ENCODE measurements at places on chromosomes 12 and 14.
A peak's percentile ranks its signal among the peaks of the same experiment; 100 is the strongest.

DNA sequence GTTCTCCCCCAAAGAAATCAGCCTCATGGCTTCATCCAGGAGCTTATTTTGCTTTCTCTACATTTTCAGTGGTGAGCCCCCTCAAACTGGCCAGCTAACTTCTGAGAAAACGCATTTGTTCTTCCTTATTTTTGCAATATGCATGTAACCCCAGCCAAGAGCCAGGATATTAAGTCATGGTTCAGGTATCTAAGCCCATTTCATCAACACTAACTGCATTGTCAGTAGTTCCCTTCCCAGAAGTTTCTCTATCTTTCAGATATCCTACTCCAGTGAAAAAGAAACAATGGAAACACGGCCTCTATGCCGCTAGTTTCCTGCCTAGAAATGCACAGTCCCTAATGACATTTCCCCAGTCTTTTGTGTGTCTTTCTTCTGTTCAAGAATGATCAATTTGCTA lies 102.8 kb upstream of the RASSF8 start:
- DNase-seq: no peak

DNA sequence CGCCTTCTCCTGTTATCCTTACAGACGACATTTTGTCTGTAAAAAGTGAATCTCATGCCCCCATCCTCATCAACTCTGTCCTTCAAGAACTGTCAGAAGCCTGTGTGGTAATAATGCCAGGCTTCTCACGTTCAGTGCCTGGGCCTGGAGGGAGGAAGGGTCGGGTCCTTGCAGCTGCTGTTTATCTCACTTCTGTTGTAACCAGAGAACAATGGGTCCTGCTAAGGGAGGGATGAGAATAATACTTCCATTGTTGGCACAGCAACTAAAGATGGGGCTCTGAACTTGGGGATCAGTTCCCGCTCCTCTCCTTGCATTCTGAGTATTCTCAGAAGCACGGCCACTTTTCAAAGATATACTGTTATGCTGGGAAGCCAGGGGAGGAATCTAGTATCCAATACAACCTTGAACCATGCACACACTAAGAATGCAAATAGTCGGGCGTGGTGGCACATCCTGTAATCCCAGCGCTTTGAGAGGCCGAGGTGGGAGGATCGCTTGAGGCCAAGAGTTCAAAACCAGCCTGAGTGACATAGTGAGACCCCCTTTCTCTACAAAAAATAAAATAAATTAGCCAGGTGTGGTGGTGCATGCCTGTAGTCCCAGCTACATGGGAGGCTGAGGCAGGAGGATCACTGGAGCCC lies 38.8 kb upstream of the NINJ2 start:
- DNase-seq: no peak

DNA sequence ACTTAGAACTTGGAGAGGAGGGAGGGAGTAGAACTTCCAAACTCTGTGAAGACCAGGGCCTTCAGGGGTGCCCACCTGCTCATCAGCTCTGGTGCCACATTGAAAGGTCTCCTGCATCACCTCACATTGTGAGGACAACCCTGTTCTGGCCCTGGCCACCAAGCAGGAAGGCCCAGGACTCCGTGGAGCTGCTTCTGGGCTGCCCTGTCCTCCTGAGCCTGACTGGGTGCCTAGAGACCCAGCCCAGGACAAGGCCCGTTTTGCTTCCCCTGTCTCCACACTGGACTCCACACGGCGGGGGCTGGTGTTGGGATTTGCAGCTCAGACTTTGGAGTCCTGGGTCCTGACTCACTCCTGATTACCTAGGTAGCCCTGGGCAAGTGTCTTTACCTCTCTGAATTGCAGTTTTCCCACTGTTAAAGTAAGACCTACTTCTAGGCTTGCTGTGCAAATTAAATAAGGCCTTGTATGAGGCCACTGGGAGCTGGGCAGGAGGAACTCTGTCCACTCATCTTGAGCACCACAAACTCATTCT lies 12.5 kb upstream of the KRT82 start:
- no peak for DNase-seq

- DNase-seq: no peak
These were observed 6.8 kb downstream of the CEP170B start for GRCh38 chr14:104871656-104872468.

DNA sequence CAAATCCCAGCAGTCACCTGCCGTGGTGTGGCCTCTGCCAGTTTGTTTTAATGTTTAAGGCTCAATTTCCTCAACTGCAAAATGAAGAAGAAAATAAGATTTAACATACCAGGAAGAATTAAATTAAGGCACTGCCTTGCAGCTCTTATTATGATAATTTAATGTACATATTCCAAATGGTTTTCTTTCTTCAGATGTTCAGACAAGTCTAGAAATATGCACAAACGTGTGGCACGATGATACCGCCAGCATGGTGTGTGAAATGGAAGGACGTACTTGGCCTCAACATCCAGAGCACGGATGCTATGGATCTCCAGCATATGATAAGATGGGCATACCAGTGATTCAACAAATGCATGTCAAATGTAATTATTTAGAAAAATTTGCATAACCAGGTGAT lies 959.4 kb upstream of the TMEM132C start:
- DNase-seq: no peak

GRCh38 chr14:88798156-88798555 lies 5.4 kb upstream of the EML5 start:
- no peak for DNase-seq

DNA sequence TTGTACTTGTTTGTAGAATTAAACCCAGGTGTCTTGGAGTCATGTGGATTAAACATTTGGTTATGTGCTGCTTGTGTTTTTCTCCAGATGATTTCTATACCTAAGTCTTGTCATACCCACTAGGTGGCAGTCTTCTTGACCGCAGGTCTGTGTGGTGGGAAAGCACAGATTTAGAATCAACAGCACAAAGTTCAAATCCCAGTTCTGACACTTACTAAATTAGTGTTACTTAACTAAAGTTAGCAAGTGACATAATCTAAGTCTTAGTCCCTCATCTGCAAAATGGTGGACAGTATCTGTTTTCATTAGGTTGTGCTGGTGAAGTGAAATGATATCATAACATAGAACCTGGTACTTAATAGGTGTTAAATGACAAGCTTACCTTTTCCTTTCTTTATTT lies 151.0 kb upstream of the ARHGAP5 start:
- DNase-seq: no peak

DNA sequence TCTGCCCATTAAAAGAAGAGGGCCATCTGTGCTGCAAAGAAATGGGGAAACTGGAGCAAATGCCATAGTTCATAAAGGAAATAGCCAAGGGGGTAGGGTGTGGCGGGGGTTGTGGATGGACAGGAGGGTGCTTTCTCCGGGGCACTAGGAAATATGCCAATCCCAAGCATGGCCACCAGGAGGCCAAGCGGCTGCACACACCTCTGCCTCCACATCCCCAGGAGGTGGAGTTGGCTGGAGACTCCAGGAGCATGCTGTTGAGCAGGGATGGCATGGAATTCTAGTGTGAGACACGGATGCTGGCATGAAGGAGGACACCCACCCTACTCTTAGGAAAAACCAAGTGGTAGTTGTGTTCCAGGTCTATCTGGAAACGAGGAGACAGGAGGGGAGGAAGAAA lies 25.2 kb downstream of the NID2 start:
- no peak for DNase-seq

DNA sequence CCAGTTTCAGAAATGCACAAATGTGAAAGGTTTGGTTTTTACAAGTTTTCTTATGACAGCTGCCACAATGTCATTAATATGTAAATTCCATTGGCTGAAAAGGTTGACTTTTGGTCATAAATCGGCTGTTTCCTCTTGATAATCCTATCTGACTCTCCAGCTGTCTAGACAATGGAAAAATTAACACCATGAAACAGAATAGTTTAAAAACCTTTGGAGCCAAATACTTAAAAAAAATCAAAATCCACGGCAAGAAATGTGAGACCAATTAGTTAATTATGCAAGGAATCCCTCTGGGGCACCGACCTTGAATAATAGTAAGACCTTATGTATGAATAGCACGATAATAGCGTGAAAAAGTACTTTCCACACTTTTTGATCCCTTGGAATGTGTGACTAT lies 138.0 kb downstream of the ZNF664 start:
- DNase-seq: no peak

GRCh38 chr12:50257236-50258166 lies 25.8 kb downstream of the LIMA1 start:
- DNase-seq: no peak

DNA sequence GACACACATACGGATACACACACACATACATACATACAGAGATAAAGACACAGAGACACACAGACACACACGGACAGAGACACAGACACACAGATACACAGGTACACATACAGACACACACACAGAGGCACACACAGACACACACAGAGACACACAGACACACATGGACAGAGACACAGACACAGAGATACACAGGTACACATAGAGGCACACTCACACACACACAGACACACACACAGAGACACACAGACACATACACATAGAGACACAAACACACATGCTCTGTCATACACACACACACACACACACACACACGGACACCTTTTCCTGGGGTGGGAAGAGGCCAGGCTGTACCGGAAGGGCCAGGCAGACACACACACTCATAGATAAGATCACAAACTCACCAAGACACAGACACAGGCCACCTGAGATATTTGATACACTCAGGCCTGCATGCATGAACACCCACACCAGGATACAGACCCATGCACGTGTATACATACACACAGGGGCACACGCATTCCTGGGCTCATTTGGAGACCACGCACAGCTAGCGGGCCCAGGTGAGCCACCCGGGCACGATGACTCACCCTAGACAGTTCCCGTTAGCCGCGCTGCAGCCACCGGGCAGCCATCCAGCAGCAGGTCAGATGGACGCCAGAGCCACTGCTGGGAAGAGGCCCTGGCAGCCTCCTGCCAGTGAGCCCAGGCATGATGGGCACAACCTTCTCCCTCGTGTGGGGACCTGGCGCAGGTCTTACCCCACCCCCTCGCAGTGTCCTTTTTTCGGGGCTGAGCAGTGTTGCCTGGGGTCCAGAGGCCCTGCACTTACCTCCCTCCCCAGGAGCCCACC lies 1.8 kb upstream of the AHNAK2 start:
- DNase-seq: no peak

DNA sequence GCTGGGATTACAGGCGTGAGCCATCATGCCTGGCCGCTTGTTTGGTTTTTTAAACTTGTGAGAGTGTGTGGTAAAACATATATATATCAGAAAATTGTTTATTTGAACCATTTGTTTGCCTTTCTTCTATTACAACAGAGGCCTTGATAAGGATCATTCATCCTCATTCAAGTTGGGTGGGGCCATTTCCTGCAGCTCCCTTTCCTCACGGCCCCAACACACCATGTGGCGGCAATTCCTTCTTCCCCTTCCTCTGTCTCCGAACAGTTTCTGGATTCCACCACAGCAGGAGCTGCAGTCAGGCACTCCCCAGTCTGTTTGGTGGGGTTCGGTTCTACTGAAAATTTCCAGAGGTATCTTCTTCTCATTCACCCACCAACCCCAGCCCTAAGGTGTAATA lies 42.0 kb upstream of the RASSF3 start:
- no peak for DNase-seq

GRCh38 chr12:32305163-32305562 lies 94.2 kb upstream of the FGD4 start:
- DNase-seq: no peak

DNA sequence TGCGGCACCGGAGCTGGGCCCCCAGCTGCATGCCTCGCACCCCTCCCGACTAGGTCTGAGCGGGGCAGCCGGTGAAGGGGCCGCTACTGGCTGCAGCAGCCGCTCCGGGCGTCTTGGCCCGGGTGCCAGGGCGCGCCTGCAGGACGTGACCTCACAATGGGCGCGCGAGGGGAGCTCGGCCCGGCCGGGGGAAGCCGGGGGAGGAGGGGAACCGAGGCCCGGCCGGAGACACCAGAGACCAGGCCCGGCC lies 353 bp downstream of the BAG5 start:
- DNase-seq: no peak

DNA sequence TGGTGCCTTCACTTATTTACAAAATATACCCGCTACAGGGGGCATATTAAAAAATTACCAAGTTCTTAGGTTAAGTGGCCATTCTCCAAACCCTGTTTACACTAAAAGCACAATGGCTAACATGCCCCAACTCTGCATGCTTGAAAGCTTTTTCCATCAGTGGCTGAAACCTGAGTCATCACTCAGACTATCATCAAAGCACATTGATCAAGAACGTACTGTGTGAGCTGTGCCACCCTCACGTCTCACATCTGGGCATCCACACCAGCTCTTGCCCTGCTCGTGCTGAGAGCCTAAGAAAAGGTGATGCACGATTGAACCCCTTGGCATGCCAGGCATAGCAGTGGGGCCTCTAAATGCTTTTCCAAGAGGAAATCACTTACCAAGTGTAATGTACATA lies 13.2 kb downstream of the AQP6 start:
- DNase-seq: no peak

- no peak for DNase-seq
These were observed 4.1 kb upstream of the PRKAG1 start for GRCh38 chr12:49022558-49023178.

GRCh38 chr12:121568971-121569751 lies 11.7 kb downstream of the KDM2B start:
- no peak for DNase-seq

- no peak for DNase-seq
These were observed 73.8 kb downstream of the GPR135 start for GRCh38 chr14:59391388-59391787.

DNA sequence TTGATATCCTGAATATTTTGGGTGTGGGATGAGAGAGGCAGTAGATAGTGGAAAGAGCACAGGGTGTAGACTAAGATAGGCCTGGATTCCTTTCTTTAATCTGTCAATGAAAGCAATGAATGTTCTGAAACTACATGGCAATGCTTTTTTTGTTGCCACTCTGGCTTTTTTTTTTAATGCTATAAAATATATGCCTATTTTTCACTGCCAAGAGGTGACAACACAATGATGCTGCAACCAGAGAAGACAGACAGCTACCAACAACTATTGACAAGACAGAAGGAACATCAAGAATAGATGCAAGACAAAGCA lies 9.4 kb downstream of the ANG start:
- DNase-seq: no peak

DNA sequence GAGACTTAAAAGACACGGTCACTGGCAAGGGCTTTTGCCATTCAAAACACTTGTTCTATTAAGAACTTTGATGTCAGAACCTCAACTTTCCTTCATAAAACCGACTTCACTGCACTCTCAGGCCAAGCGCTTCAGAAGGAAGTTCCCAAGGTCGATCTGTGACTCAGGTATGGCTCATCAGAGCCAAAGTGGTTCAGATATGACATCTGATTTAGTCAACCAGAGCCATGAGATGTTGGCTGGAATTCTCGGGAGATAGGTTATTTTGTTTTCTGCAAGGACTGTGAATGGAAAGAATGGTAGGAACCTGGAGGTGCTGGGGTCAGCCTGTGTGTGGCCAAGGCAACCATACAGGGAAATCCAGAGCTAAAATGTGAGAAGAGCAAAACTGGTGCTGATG lies 445.6 kb downstream of the GLT1D1 start:
- DNase-seq: no peak

GRCh38 chr12:127165567-127166392 lies 1101.2 kb upstream of the TMEM132C start:
- peak; percentile 35 for DNase-seq

DNA sequence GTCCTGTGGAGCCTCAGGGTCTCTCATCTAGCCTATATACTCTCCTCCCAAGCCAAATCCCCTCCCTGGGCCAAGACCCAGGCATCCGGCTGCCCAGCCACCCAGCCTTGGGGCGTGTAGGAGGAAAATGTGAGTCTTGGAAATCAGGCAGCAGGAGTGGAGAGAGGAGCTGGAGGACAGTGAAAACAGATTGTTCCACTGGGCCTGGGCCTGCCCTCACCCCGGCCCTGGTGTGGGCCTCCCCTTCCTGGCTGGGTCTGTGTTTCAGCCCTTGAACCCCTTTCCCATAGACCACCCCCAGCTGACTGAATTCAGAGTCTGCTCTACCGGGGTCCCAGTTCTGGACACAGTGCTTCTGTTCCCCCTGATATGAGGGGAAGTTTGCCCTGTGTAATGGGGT lies 6.7 kb downstream of the ITGA5 start:
- no peak for DNase-seq

Data from NCI-H1436 treated with DMSO at 0.1 percent for 48 hours (cell line).